Cortex of kidney (tissue), 1 donor: ENCODE measurements at places on chromosomes 2 and 18.

- no peak for DNase-seq
Observed at GRCh38 chr18:57461652-57462269, 26.6 kb downstream of the ONECUT2 start.

DNA sequence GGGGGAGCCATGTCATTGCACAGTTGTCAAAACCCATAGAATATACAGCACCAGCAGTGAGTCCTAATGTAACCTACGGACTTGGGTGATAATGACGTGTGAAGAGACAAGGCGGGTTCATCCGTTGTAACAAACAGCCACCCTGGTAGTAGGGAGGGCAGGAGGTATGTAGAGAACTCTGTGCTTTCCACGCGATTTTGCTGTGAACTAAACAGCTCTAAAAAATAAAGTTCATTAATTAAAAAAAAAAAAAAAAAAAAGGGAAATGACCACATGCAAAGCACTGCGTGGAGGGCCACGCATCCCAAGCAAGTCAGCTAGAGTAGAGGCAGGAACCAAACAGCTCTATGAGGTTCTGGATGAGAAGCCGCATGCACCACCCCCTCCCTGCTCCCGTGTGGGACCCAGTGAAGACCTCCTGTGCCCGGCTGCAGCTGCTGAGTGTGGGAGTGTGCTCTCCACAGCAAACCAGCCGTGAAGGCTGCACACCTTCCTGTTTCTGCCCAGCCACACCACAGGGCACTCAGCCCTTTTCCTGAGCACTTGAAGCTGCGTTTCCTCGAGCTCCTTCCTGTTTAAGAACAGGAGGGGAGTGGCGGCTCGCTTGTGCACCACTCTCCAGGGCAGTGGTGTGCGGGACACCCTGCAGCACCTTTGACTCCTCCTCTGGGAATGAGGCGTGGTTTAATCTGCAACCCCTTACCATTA, 65.6 kb downstream of the ODC1 start:
- DNase-seq = no peak

- DNase-seq = no peak
Observed at GRCh38 chr2:105815401-105815800, 70.7 kb downstream of the NCK2 start.

DNA sequence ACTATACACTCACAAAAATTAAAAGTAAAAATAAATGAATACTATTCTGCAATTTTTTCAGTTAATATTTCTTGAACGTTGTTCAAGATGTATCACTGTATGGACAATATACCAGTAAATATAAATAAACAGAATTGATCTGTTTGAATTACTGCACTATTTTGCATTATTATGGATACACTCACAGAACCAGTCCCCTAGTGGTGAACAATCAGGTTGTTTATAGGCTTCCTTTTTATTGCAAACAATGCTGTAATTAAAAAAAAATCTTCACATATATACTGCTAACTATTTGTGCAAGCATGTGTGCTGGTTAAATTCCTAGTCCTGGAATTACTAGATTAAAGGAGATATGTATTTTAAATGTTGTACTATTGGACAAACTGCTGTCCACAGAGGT, 306.0 kb downstream of the FBXO15 start:
- DNase-seq = no peak
